GM12878 (cell line): ENCODE measurements at places on chromosomes 16 and 17.

- DNase-seq: no peak
Measured at GRCh38 chr17:34726536-34727384, 147.4 kb downstream of the TMEM132E start.

DNA sequence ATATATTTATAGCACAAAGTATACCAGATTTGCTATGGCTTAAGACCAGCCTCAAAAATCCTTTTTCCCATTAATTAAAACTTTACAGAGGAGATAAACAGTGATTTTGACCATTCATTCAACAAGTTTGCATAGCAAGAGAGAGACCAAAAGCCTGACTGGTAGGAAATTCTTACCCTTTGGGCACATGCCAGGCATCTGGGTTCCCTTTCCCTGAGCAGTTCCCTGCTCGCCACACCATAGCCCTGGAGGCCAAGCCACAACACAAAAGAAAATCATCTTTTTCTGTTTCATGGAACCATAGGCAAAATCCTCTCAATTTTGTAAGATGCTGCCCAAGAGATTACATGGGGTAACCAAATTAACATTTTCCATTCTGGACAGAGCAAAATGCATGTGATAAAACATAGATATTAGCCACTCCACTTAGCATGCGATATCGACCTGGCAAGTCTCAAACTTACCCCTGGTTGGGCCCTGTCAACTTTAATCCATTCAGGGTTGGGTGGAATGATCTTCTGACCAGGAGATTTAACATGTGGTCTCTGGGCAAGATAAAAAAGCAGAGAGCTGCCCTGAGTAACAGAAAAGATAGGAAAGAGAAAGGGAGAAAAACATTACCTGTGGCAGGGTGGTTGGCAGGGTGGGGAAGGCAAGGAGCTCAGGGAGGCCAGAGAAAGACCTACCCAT, 57.6 kb upstream of the B4GALNT2 start:
- no peak for DNase-seq

GRCh38 chr16:28987170-28987853, 2.5 kb downstream of the LAT start:
- DNase-seq: no peak

- peak; percentile 51 for DNase-seq
Measured at GRCh38 chr16:30996985-30997724, 12.1 kb downstream of the HSD3B7 start.

DNA sequence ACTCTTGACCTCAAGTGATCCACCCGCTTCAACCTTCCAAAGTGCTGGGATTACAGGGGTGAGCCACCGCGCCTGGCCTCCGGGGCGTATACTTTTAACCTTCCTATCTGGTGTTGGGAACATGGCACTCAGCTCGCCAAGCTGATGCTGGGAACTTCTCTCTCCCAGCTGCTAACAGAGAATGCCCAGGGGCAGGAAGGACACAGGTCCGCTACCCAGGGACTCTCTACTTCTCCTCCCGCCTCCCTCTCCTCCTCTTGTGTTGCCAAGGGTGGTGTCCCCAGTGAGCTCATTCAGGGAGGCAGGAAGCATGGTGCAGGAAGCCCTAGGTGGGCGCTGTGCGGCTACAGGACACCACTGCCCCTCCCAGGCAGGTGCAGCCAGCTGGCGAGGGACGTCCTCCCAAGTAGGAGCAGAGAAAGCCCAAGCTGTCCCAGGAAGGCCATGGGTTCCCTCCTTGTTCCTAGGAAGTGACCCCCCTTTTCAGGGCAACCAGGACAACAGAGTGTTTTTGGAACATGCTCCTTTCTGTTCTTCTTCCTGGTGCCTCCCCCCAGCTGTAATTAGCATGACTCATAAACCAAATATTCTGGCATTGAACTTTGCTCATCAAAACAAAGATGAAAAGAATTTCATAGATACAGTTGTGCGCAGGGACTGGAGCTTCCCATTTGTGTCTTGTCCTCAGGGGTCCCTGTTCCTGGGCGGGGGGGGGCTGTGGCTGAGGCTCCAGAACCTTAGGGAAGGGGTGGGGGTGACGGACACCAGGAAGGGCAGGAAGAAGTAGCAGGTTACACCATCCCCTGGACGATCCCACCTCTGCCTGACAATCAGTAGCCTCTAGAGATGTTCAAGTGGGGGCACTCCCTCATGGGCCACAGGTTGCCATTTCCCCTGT, 2.7 kb downstream of the C1QTNF1 start:
- no peak for DNase-seq

DNA sequence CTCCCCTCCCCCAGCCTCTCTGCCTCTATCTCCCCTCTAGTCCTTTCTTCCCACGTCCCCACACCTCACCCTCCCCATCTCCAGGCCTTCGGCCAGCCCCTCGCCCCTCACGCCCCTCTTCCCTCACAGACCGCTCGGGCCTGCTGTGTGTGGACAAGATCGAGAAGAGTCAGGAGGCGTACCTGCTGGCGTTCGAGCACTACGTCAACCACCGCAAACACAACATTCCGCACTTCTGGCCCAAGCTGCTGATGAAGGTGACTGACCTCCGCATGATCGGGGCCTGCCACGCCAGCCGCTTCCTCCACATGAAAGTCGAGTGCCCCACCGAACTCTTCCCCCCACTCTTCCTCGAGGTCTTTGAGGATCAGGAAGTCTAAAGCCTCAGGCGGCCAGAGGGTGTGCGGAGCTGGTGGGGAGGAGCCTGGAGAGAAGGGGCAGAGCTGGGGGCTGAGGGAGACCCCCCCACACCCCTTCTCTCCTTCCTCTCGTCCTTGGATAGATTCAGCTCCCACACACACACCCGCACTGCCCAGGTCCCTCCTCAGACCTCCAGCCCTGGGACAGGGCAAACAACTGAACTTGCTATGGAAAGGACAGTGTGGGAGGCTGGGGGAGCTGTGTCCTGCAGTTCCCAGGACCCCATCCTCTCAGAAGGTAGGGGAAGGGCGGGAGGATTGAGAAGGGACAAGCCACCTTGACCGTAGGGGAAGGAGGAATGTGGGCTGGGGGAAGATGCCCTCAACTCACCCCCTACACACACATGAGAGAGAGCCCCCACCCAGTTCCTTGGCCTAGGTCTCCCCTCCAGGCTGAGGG, 11.1 kb downstream of the NR1D1 start:
- DNase-seq: no peak

GRCh38 chr17:7220593-7221277, 997 bp downstream of the ACADVL start:
- no peak for DNase-seq

GRCh38 chr17:29294580-29294900, 592 bp upstream of the NUFIP2 start:
- DNase-seq: no peak

GRCh38 chr16:87451563-87452210, 41.1 kb downstream of the ZCCHC14 start:
- no peak for DNase-seq
